ENCODE measurements at places on chromosomes 3 and 15.

DNA sequence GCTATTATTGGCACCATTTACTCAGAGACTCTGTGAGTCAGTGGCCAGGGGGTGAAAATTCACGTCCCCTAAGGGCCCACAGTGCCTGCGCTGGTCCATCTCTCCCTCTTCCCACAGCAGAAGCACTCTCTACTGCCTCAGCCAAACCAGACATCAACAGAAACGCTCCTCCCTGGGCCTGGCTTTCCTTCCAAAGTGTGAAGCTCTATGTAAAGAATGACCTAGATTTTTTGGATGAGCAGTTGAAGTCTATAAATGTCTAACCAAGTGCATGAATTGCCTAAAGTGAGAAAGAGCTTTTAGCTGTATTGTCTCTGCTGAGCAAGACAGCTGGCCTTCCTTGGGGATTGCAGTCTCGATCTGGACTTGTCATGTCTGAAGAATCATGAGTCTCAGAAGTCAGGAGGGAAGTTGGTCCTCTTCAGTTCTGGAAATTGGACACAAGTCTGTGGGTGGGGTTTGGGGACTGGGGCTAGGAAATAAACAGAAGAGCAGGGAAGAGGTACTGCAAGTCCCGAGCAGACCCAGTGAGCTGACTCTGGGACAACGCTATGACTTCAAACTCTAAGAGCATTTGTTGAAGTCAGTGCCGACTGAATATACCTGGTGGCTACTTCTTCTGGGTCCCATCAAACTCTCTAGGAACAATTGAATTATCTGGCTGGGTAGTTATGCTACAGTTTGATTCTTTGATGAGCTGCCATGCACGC, 29.0 kb downstream of the RASGRP1 start:
- DNase-seq, result peak; percentile 91

- DNase-seq, result no peak
These were observed 219.9 kb downstream of the OPA1 start for GRCh38 chr3:193812791-193813500.

DNA sequence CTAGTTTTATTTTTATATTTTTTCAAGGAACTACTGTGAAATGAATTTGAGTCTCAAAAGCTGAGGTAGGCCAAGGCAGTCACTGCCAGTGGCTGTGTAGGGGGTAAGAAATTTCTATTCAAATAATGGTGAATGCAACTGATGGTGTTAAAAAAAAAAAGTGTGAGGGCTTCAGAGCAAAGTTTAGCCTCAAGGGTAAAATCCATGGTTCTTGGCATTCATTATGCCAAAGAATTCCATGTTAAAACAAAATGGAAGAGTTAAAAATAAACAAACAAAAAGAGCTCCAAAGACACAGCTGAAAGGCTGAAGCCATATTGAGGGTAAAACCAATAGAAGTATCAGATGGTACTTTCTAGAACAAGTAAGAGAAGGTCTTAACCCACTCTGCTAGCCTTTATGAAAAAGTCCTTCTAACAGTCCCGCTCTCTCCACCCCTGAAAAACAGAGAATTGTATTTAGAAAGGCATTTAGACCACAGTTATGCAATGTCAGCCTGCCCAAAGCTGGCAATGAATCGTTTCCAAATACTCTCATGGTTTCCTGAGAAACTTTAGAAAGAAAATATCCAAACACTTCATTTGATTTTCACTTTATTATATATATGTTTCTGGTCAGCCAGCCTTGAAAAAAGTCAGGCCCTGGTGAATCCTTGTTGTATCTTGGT, 158.4 kb upstream of the GMNC start:
- DNase-seq, result no peak

DNA sequence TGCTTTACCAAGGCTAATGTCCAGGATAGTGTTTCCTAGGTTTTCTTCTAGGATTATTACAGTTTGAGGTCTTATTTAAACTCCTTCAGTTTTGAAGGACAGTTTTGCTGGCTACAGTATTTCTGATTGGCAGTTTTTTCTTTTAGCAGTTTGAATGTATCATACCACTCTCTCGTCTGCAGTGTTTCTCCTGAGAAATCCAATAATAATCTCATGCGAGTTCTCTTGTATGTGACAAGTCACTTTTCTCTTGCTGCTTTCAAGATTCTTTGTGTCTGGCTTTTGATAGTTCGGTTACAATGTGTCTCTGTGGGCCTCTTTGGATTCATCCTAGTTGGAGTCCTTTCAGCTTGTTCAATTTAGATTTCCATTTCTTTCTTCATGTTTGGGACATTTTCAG, 53.0 kb upstream of the EHHADH start:
- no peak for DNase-seq

DNA sequence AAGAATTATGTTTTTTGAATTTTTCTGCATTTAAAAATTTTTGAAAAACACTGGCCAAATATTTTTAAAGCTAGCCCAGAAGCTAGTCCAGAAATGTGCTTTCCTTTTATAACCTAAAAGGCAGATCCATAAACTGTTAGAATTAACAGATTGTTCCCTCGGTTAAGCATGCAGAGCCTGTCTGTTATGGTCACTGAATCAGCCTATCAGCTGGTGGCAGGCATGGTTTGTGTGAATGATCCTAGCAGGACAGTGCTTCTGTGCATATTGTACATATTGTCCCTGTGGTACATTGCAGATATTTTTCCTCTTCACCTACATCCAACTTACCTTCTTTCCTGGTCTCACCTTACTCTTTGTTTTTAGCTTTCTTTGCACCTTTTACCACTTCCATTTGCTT, 53.3 kb downstream of the RARB start:
- DNase-seq, result no peak

GRCh38 chr3:59839283-59839682, 789.5 kb upstream of the CFAP20DC start:
- peak; percentile 60 for DNase-seq

DNA sequence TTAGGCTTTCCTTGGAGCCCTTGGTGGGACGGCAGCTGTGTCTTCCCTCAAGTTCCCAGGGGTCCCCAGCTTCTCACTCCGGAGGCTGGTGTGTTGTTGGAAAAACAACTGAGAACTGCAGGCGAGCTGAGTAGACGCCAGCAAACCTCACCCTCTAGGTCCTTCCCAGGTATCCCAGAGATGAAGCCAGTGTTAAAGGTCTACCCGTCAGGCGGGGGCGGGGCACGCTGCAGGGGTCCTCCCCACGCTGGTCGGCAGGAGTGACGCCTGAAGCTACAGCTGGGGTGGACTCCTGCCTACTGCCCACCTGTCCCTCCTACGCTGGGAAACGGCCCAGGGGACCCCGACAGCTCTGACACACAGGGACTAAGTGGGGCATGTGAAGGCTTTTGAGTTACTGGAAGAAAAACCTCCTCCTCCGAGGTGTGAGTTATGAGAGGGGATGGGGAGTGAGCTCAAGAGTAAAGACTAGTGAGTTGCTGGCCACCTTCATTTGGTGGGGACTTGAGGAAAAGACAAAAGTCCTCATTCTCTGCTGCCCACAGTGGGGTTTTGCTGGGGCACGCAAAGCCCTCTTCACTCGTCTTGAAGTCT, 32.2 kb upstream of the SNRPA1 start:
- no peak for DNase-seq

DNA sequence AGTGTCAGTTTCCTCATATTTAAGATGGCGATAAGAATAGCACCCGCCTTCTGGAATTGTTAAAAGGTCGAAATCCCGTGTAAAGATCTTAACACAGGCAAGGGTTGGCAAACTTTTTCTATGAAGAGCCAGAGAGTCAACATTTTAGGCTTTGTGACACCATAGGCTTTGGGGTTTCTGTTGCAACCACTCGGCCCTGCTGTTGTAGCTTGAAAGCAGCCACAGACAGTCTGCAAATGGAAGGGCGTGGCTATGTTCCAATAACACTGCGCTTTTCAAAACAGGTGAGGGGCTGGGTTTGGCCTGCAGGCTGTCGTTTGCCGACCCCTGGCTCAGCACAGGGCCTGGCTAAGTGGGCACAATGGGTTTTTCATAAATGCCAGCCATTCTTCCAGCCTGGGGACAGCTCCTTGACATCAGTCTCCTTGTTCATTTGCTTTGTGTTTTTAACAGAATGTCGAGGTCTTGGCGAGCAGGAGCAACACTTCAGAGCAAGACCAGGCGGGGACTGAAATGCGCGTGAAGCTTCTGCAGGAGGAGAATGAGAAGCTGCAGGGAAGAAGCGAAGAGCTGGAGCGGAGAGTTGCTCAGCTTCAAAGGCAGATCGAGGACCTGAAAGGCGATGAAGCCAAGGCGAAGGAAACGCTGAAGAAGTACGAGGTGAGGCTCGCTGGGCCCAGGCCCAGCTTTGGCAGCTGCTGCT, 75.2 kb upstream of the MYZAP start:
- DNase-seq, result no peak

GRCh38 chr3:151226088-151226563, 23.1 kb upstream of the GPR171 start:
- peak; percentile 83 for DNase-seq

DNA sequence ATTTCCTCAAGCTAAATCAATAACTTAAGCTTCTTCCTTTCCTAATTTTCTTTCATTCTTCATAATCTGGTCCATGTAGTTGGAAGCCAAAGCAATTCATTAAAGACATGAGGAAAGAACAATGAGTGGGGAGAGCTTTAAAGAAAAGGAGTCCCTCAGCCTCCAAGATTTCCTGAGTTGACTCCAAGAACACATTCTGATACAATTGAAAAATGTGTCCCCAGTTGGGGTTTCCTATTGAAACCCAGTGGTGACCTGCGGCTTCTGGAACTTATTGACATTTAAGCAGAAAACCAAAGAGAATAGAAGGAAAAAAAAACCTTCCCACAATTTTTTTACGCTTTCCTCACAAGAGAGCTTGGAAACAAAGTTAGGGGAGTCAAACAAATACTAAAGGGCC, 37.0 kb downstream of the ATP8B4 start:
- DNase-seq, result no peak

GRCh38 chr15:91271565-91272153, 171.6 kb downstream of the SV2B start:
- peak; percentile 60 for DNase-seq

DNA sequence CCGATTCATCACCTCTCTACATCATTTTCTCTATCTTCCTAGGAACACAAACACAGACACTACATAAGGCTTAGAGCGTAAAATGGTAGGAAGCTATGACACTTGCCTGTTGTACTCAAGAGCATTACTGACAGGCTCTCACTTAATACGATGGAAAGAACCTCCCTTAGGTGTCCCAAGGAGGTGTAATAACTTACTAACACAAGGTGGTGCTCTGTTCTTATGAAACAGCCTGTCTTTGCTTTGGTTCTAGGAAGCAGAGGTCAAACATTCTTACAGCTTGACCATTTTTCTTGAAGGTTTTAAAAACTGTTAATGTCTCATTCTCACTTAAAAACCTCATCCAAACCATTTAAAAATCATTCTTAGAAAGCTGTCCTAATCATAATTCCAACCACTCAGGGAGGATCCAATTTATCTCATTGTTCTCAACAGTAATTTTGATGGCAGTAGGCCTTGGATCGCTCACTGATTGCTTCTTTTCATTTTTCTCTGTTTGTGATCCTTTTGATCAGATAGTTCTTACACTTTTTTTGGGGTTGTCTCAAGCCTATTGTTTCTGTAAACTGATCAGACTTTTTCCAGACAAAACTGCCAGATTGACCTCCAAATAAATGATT, 317.8 kb upstream of the AGTR1 start:
- peak; percentile 74 for DNase-seq

DNA sequence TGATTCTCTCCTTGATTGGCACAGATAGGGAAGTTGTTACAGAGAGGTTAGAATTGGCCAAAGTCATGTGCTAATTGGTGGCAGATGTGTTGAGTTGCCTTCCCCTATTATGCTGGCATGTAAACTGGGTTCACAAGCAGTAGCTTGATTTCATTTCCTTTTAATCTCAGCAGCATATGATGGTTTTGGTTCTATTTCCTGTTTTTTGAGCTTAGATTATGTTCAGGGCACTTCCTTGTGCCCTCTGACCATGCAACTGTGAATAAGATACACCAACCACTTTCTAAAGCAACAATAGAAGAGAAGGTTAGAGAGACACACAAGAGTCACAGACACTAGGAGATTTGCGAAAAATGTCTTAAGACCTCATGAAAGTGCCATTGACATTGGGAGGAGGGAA, 16.5 kb downstream of the HPS3 start:
- no peak for DNase-seq

DNA sequence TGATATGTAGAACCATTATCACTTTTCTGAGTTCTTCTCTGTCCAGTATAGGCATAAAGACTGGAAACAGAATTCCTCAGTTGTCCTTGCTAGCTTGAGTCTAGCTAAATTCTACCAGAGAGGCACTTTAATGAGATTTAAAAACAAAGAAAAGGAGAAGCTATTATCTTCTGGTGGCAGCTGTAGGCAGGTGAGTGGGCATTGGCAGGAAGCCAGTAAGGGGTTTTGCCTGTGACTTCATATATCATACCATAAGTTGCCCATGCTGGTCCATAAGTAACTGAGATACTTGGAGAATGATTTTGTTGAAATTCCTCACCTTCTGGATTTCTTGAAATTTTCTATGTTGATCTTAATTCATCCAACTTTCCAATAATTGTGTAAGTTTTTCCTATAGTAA, 402.3 kb upstream of the TGFBR2 start:
- no peak for DNase-seq

- DNase-seq, result no peak
These were observed 37.0 kb downstream of the OPA1 start for GRCh38 chr3:193630005-193630404.

DNA sequence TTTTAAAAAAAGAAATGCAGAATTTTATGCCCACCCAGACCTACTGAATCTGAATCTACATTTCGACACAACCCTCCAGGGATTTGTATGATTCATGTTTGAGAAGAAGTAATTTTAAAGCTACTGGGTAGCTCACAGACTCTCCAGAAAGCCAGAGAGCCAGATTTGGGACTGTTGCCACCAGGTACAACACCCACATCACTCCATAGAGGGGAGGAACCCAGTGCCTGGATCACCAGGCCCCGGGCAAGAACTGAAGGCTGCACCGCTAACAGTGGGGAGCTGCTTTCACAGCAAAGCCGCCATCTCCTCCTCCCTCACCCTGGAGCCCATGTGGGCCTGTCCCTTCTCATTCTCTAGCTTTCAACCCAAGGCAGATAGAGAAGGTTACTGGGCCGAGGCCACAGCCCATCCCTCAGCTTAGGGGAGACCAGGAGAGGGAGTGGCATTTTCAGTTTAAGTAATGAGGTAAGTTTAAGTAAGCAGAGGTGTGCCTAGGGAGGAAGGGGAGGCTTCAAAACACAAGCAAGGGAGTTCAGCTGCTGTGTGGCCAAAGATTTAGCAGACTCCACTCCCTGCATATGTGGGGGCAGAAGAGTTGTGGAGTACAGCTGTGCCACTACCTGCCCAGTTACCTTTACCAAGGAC, 109.8 kb downstream of the IL12A start:
- DNase-seq, result peak; percentile 31

DNA sequence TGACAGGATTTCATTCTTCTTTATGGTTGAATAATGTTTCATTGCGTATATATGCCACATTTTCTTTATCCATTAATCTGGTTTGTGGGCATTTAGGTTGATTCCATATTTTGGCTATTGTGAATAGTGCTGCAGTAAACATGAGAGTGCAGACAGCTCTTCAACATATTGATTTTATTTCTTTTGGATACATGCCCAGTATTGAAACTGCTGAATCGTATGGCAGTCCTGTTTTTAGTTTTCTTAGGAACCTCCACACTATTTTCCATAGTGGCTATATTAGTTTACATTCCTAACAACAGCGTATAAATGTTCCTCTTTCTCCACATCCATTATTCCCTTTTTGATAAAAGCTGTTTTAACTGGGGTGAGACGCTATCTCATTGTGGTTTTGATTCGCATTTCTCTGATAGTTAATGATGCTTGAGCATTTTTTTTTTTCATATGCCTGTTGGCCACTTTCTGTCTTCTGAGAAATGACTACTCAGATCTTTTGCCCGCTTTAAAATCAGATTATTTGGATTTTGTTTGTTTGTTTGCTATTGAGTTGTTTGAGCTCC, 21.7 kb downstream of the AQP9 start:
- DNase-seq, result no peak

Data from fibroblast of skin of back (primary cell).